ENCODE measurements at places on chromosomes 7 and 10. TPM values are rescaled to one million over a fixed set of nuclear protein-coding genes. Genes with fewer than 3 reads are reported as not detected.

The ANKRD61 gene
- total RNA-seq = 0.22 TPM

The SFTPA1 gene
- total RNA-seq = not detected

The SFMBT2 gene
- 6.2 TPM for total RNA-seq

The PDGFA gene
- total RNA-seq = 31.2 TPM

The CYP3A4 gene
- not detected for total RNA-seq

The NKX2-3 gene
- total RNA-seq = not detected

The MACROH2A2 gene
- total RNA-seq = 27.7 TPM

The TMEM213 gene
- total RNA-seq = not detected

The LRRTM3 gene
- not detected for total RNA-seq

The GRB10 gene
- 54.0 TPM for total RNA-seq

All from A549 treated with ZK216348 at 1 μM for 4 hours (cell line).